ENCODE measurements at places on chromosomes 11 and 22.

DNA sequence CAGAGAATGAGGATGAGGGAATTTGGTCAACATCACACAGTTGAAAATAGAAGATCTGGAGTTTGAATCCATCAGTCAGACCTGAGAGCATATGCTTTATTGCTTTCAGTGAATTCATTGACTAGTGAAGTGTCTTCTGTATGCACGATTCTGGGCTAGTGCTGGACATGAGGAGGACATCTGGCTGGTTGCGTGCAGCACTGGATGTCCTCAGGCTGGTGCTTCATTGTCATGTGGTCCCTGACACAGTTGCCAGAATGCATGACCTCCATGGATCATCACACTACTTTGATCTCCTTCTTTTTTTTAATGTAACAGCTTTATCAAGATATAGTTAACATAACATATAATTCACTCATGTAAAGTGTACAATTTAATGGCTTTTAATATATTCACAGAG, 44.5 kb upstream of the MMP7 start:
- no peak for DNase-seq

DNA sequence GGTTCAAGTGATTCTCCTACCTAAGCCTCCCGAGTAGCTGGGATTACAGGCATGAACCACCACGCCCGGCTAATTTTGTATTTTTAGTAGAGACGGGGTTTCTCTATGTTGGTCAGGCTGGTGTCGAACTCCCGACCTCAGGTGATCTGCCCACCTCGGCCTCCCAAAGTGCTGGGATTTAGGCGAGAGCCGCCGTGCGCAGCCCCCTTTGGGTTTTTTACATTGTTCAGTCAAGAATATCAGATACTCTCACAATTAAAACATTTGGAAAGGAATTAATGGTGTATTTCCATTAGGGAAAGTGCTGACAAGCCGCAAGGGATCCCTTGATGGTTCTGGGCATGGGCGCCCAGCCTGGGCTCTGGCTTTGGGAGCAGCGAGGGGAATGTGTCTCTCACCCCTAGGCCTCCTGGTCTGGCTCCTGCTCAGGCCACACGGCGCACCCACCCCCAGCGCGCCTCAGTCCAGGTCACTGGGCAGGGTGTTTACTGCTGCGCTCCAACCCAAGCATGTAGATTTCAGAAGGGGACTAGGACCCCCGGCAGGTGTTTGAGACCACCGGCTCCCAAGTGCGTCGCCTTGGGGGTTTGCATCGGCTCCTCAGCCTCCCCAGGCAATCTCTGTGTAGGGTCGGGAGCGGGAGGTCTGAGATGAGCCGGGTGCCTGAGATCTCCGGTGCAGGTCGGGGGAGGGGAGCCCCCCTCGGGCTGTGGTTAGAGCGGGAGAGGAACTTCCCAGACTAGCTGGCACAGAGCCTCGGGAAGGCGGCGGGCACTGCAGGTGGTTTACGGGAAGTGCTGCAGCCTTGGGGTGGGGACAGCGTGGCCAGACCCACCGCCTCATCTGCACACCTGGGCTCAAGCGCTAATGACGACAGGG, 809 bp upstream of the IRF7 start:
- DNase-seq: no peak

GRCh38 chr11:75403983-75404658, 4.8 kb downstream of the RPS3 start:
- DNase-seq: no peak

- no peak for DNase-seq
These were observed 17.6 kb upstream of the MGAT3 start for GRCh38 chr22:39439170-39439569.

DNA sequence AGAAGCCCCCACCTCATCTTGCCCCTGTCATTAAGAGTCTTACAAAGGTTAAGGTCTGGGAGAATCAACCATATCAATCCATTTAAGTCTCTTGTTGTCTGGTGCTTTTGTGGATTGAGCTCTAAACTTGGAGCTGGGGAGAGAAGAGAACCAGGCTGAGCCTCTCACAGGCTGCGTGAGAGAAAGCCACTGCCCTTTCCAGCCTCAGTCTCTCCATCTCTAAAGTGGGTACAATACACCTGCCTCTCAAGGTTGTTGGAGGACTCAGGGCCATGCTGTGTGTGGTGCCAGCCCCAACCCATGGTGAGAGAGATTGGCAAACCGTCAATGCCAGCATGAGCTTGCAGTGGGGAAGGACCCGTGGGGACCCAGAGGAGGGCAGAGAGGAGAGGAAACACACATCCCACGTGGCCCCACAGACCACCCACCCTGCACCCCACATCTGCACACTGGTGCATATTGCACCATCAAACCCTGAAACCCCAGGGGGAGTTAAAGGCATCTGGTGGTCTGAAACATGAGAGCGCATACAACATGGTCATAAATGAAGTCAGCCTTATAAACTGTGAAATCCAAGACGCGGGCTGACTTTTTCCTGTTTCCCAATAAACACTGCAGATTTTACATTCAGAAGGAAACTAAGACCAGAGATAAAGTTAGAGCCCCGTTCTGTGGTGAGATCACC, 27.5 kb upstream of the FBLN1 start:
- DNase-seq: no peak

DNA sequence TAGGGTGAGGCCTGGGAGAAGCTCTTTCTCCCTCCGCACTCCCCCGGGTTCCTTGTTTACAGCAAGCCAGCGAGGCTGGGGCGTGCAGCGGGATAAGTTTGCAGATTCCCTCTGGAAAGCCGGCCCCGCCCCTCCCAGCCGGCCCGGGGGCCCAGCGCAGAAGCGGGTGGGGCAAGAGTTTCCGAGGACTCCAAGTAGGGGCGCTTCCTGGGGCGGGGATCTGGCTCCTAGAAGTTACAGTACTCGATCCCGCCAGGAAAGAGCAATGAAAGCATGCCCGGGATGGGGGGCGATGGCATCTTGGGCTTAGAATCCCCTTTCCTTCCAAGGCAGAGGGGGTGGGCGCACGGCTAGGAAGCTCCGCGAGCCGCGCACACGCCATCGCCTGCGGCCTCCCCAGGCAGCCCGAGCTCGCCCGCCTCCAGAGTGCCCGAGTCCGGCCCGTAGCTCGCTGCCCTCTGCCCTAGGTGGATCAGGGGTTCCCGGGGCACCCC, 385 bp downstream of the TST start:
- no peak for DNase-seq

GRCh38 chr11:122440811-122441665, 214.5 kb upstream of the UBASH3B start:
- no peak for DNase-seq

DNA sequence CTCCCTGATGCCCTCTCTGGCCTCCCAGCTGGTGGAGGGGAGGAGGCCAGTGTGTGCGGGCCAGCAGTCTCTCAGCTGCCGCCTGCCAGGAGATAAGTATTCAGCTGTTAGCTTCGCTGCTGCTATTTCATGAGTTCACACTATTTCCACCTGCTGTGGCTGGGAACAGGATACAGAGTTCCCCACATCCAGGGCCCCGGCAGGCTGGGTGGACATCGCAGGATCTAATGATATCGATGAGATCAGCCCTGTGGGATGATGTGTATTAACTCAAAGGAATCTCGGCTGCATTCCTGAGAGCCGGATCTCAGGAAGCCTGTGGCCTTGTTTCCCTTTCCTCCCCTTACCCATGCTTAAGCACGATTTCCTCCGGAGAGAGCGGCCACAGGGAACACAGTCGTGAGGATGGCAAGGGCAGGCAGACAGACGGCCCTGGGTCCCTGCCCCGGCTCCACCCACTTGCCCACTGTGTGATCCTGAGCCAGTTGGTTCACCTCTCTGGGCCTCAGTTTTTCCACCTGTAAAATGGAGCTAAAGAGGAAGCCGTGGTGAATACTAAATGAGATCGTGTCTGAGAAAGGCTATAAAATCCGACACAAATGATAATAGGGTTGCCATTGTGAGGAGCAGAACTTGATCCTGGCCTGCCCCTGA, 6.5 kb upstream of the PVALB start:
- no peak for DNase-seq

GRCh38 chr11:86743223-86744118, 56.9 kb upstream of the PRSS23 start:
- no peak for DNase-seq

DNA sequence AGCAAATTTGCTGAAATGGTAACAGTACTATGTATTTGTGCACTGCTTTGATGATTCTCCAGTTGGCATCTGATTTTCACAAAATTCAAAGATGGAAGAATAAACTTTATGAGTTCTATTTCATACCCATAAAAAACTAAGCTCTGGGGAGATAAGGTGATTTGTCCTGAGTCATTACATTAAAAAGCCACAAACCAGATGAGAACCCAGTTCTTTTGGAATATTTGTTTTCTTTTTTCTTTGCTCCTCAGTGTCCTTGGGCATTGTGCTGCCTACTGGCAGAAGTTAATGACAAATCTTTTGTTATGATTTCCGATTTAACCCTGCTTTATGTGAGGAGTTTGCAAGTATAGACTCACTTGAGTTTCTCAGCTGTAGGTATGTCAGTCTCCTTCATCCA, 45.4 kb upstream of the AMOTL1 start:
- DNase-seq: no peak

- no peak for DNase-seq
These were observed 1.4 kb downstream of the TSPAN4 start for GRCh38 chr11:843818-844692.

DNA sequence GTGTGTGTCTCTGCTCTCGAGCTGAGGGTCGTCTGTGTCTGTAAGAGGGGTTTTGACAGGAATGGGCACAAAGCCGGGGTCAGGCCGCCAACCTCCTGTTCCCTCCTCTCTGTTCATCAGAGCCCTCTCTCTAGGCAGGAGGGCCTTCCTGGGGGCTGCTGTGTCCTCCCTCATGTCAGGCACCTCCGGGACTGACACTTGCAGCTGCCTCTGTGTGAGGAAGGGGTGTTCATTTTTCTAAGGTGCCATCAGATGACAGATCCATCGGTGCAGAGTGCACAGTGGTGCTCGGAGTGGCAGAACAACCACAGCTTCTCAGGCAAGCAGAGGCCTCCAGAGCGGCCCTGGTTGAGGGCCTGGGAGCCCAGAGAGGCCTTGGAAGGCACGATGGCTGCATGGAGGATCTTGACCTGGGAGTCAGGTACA, 265.4 kb upstream of the B3GAT1 start:
- DNase-seq: no peak

- DNase-seq: no peak
These were observed 51.8 kb downstream of the PARVA start for GRCh38 chr11:12429155-12429554.

GRCh38 chr11:17257196-17257595, 19.3 kb upstream of the NUCB2 start:
- DNase-seq: no peak

DNA sequence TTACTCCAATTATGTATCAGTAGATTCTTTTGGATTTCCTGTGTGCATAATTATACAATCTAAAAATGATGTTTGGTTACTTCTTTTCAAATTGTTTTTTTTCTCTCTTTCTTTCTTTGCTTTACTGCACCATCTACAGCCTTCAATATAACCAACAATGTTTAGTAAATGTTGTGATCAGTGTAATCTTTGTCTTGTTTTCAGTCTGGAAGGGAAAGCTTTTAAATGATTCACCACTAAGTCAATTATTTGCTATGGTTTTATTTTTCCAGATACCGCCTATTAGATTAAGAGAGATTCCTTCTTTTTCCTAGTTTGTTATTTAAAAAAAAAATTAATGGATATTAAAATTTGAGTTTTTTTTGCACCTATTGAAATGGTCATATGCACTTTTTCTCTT, 29.8 kb upstream of the ABTB2 start:
- DNase-seq: no peak
